ENCODE measurements at places on chromosomes 11 and 22.
A peak's percentile ranks its signal among the peaks of the same experiment; 100 is the strongest.

DNA sequence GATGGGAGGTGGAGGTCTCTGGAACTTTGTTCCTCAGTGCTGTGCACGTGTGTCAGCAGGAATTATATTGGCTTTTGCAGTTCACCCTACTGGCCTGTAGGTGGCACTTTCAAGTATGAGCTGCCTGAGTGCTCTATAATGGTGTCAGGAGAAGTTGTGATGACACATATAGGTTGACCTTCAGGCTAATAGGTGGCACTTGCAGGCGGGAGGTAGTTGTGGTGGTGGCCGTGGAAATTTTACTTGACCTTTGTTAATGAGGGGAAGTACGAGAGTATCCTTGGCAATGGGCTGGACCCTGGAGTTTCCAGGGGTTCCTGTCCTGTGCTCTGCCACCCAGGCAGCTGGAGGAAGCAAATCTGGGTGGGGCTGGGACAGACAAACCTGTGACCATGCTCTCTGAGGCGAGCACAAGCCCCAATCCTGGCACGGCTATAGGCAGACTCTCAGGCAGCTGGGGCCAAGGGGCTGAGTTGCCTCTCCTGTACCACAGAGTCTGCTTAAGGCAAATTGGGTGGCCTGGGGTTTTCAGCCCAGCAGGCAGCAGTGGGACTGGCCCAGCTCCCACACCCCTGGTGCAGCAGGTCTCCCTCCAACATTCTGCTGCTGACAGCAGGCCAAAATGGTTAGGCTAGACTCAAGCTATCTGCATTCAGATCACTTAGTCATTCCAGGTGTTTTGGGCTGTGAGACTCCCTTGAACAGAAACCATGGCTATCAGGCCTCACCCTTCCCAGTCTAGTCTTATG lies 147.5 kb upstream of the CTSC start:
- peak; percentile 14 for DNase-seq

GRCh38 chr11:131814108-131814507 lies 443.7 kb downstream of the NTM start:
- no peak for DNase-seq

DNA sequence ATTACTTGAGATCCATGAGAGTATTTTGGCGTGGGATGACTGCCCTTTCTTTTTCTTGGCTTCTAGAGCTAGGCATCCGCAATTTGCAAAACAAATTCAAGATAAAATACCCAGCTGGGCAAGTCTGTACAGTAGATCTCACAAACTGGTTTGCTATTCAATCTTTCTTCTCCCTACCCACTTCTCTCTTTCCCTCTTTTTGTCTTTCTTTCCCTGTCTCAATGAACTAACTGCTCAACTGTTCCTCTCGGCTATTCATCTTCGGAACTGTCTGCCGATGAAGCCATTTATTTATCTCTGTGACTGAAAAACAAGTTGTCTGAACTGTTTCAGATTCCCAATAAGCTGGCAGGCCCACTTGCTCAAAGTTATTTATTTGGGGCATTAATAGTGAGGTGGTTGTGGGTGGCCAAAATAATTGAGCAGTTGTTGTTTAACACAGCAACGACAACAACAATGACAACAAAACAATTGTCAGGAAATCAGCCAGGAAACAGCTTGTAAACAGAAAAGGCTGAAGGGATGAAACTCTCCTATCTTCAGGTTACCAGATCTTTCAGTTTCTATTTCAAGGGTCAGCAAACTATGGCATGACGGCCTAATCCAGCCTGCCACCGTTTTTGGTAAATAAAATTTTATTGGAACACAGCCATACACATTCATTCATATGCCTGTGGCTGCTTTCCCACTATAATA lies 76.0 kb upstream of the MTMR2 start:
- no peak for DNase-seq

DNA sequence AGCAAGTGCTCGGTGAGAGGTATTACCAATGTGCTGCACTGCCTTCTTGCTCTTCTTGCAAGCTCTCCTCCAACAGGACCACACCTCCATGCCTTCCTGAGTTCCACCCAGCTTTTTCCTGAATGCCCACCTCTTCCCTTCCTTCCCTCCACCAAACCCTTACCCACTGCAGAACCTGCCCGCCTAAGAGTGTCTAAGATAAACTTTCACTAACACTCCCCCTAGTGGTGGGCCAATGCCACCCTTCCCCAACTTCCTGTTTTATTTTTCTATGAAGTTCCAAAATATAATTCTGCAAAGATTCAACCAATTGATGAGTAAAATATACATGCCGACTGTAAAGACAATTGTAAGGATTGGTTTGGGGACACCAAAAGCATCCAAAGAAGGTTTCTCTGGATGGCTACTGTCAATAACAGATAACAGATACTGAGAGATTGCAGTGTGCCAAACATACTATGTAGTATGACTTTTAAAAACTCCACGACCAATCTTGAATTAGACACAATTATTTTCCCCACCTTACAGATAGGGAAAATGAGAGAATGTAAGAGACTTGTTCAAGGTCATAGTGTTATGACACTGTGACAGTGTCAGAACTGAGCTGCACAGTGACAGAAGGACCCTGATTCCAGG lies 38.6 kb upstream of the BMAL1 start:
- DNase-seq, result no peak

DNA sequence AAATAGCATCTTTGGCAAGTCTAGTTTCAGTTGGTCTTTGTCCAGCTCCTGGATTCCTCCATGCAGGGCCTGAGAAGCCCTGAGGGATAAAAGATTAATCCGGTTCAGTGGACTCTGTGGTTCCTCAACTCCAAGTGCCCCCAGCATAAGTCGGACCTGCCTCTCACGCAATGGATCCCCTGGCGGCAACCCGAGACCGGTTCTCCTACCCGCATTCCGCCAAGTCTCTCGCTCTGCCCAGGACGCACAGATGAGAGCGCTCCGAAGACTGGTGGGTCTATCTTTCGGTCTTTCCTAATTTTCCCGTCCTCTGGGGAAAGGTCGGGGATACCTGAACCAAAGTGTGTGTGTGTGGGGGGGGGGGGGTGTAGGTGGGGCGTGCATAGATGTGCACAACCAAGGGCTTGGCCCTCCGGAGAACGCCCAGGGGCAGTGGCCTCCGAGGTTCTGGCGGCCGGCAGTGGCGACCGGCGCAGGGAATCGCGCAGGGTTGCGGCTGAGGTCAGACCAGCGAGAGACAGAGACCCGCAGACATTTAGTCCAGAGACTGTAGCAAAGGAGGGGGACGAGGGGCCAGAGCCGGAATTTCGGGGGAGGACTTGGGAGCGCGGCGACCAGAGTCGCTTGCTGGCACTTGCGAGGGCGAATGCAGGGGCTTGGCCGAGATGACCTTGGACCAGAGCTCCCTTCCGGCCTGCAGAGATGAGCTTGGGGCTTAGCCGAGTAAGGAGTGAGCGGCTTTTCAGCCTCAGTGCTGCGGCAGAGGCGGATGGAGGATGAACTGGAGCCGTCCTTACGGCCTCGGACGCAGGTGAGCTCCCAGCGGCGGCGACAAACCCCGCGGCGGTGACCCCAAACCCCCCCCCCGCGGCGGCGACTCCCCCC lies 712 bp upstream of the SLC2A11 start:
- no peak for DNase-seq

- DNase-seq, result no peak
These were observed 60.9 kb downstream of the ST14 start for GRCh38 chr11:130220311-130221035.

DNA sequence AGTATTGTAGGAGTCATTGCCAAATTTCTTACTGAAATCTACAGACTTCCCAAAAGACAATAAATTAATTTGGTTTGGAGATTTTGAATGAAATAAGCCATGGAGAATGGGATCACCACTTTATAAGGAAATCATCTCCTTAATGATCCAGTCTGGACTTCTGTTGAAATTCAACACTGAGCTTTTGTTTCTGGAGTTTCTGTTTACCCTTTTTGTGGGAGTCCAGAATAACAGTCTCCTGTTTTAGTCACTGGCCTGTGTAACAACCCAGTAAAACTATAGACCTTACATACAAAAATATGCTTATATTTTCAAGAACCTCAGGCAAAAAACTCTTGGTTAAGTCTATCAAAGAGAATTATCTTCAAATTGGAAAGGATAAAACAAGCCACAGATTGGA lies 321.7 kb upstream of the PLET1 start:
- no peak for DNase-seq

- DNase-seq, result no peak
These were observed 6.1 kb downstream of the PI4KA start for GRCh38 chr22:20852503-20852902.

- no peak for DNase-seq
These were observed 7.4 kb downstream of the RCN1 start for GRCh38 chr11:32098142-32098903.

DNA sequence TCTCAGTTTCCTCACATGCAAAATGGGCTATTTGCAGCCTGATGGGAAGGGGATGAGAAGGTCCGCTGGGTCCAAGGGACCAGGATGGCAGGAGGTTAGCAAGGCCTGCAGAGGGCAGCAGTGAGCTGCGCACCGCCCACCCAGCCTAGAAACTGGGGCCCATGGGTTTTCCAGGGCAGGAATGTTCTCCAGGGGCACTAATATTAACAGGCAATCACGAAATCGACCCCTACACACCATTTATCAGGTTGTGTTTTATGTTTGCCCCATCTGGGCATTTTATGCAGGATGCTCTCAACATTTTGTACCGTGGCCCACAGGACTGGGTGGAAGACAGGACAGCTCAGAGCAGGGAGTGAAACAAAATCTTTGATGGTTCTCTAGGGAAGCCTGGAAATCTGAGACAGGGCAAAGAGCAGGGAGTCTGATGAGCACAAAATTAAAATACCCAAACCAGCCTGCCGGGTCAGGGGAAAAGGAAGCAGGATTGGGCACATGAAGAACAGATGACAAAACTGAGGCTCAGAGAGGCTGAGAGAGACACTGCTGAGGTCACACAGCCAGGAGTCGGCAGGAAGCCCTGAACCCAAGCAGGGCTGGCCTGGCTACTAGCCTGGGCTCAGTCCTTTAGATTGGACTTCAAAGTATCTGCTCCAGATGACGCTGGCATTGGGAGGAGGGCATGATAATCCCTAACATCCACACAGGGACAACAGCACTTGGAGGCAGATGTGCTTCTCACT lies 1.6 kb upstream of the BCR start:
- DNase-seq, result no peak

DNA sequence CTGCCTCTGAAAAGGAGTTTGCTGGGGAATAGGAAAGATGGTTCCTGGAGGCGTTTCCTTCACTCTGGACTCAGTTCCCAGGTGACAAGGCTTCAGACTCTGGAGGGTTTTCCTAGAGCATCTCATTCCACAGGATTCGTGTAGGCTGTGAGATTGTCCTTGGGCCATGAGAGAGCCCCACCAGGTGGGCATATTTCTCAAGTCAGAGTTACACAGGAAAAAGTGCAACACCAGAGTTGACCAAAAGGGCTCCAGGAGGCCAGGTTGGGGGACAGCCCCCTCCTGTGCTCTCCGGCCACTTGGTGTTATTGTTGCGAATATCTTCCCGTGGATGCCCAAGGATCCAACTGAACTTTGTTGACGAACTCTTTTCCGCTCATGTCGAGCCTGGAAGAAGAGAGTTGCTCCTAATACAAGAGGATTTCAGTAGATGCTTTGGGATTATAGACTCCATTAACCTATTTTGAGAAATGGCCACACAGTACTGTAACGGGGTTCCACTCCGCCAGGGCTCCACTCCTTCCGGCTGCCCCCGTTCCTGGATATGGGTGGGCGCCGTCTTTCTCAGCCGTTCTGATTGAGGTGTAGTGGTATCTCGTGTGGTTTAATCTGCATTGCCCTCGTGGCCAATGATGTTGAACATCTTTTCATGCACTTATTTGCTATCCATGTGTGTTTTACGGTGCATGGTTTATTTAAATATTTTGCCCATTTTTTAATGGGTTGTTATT lies 580.3 kb downstream of the BRD1 start:
- no peak for DNase-seq

DNA sequence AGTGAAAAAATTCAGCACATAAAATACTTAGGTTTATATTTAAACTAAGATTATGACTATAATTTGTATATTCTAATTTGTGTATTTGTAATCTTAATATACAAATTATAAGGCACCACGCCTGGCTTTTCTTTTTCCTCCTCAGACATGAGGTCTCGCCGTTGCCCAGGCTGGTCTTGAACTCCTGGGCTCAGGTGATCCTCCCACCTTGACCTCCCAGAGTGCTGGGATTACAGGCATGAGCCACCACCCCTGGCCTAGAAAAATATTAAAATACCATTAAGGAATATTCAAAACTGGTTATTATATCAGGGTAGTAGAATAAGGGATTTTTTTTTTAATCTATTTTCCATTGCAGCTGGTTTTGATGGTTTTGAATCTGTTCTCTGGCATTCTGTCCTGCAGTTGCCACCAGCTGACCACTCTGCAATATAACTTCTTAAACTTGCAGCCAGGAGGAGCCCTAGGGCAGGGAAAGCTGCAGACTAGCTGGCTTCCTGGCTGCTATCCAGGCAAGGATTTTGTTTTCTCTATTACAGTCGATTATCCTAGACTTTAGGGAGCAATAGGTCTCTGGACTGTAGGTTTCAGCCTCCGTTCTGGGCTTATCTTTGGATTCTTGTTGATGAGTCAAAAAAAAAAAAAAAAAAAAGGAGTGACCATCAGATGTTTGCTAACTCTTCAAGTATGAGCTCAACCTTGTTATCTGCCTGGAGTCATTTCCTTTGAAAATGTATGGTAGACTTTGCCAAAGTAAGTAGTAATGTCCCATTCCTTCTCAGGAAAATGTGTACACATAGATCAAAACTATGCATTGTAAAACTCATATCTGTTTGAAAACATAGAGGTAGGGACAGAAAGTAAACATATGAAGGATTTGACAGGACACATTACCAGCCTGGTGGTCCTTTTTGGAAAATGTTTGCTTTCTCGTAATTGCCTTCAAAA lies 13.2 kb downstream of the POLA2 start:
- no peak for DNase-seq

DNA sequence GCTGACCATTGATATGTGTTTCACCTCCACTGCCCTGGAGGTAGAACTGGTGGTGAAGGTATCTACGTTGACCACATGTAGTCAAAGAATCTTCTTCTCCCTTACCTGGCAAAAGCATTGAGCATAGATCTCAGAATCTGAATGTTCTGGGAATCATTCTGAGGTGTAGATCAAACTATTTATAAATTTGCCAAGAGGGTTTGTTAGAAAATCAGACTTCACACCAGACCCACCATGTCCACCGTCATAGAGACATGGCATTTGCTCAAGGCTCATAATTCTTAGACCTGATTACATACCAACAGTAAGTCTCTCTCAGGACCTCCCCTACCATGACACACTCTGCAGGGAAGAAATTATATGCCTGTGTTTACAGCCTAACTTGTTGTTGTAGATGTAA lies at the start of gene OR8B2:
Gene OR8B2 (minus strand): TSS at position 101 of the 400 bp plus-strand sequence. CDS start 1,156 bp downstream, outside the sequence.
- no peak for DNase-seq

- DNase-seq, result no peak
These were observed 139.0 kb downstream of the FCHSD2 start for GRCh38 chr11:73003088-73003487.

GRCh38 chr11:934527-934926 lies 8.9 kb downstream of the AP2A2 start:
- no peak for DNase-seq
